ENCODE measurements at places on chromosomes 16 and 17. TPM values are rescaled to one million over a fixed set of nuclear protein-coding genes. Genes with fewer than 3 reads are reported as not detected.
A peak's percentile ranks its signal among the peaks of the same experiment; 100 is the strongest.

GRCh38 chr17:82937411-82938371 is 97.9 kb upstream of the ZNF750 start:
- no peak for DNase-seq

- no peak for DNase-seq
Observed at GRCh38 chr17:17494499-17494869, 1.7 kb downstream of the RASD1 start.

DNA sequence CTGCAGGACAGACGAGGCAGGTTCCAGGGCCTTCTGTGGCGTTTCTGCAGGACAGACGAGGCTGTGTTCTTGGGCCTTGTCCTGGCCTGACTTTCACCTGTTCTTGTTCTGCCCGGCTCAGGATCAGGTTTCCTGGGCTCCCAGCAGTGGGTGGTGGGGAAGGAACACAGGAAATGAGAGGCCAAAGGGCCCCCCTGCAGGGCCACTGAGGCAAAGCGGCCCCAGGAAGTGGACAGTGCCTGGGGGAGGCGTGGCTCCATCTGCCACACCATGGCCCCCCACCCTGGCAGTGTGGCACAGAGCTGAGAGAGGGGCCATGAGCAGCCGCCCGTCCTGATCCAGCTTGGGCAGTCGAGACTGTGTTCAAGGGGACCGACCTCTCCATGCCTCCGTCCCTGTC is 20.7 kb downstream of the SPIRE2 start:
- DNase-seq = no peak

- DNase-seq = no peak
Observed at GRCh38 chr17:77228241-77228752, 87.5 kb downstream of the SEC14L1 start.

GRCh38 chr17:30565073-30565935 is 88.1 kb downstream of the GOSR1 start:
- DNase-seq = no peak

GRCh38 chr16:52924162-52924561 is 128.5 kb downstream of the CHD9NB start:
- no peak for DNase-seq

- peak; percentile 88 for DNase-seq
Observed at GRCh38 chr17:43530288-43531081, 15.7 kb downstream of the ETV4 start.

DNA sequence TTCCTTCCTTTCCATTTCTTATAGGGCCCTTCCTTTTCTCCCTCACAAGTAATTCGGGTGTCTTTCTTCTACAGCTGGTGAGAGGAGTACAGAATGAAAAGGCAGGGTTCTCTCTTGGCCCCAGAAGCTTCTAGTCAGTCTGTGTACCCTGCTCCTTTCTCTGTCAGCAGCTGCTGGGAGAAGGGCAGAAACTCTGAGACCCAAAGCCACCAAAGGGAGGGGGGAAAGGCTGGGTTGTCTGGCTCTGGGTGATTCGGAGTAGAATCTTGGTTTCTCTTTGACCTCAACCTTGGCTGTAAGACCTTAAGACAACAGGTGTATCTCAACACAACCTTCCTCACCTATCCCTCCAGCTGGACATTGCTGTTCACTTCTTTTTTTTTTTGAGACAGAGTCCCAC is 3.3 kb upstream of the NR1D1 start:
- DNase-seq = no peak

TMEM235 gene
- total RNA-seq = not detected

OR3A2 gene
- total RNA-seq = not detected

Measured in pancreas (tissue), 10 donors.